ENCODE measurements at places on chromosomes 13 and 19. TPM values are rescaled to one million over a fixed set of nuclear protein-coding genes. Genes with fewer than 3 reads are reported as not detected.

DNA sequence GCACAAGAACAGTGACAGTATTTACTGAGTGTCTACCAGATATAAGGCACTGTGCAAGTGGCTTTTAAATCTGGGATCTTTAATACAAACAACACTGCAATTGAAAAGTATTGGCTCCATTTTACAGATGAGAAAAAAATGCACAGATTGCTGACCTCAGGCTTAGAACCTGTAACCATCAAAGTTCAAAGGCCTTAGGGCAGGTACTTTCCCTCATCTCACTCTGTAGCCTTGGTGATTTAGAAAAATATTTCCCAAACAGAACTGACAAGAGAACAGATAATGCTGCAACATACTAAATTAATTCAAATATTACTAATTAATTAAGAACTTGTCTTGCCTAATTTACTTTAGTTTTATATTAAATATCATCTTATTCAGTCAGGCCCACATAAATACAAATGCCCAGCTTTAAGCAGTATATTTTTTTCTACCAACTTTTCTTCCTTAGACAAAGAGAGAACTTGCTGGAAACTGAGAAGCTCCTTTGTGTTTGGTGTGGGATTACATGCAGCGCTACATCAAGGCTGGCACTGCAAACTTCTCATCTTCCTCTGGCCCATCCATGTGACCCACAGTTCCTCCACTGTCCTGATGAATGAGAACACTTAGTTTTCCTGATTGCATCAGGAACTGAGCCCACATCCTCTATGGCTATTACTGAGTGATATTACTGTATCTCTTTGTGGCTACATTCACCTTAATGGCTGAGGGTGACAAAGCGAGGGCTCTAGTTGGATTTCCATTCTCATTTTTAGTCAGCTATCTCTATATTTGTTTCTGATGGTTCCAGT, 302.1 kb downstream of the ENOX1 start:
- no peaks in the 10 kb centered on the region for H3K27me3 ChIP-seq
- H3K36me3 ChIP-seq, result no peaks in the 10 kb centered on the region
- no peak for DNase-seq
- no peaks in the 10 kb centered on the region for H3K4me1 ChIP-seq

- no peak overlapping the region for H3K4me3 ChIP-seq
- H3K27me3 ChIP-seq, result no peaks in the 10 kb centered on the region
- peaks cover 78% of the 10 kb centered on the region for H3K4me1 ChIP-seq
- no peak overlapping the region for H3K27ac ChIP-seq
- peaks cover 34% of the 10 kb centered on the region for H3K36me3 ChIP-seq
- no peak for DNase-seq
Observed at GRCh38 chr13:114119196-114119595, 13.2 kb downstream of the RASA3 start.

The ZNF154 gene
- 2.2 TPM for polyA plus RNA-seq

GRCh38 chr13:23159205-23159759, 21.5 kb upstream of the SGCG start:
- H3K27ac ChIP-seq, result no peak overlapping the region
- no peak overlapping the region for H3K4me3 ChIP-seq
- no peaks in the 10 kb centered on the region for H3K36me3 ChIP-seq
